Activated CD4-positive, alpha-beta T cell treated with anti-CD3 and anti-CD28 coated beads, Interleukin-2, Interleukin-4, amounts not matched to agents 100 ng/mL and 50 ng/mL, durations not matched to agents 16 hours and 8 hours (primary cell): ENCODE measurements at places on chromosomes 12 and 14.

- DNase-seq: no peak
These were observed 17.7 kb downstream of the WNT5B start for GRCh38 chr12:1646569-1647284.

DNA sequence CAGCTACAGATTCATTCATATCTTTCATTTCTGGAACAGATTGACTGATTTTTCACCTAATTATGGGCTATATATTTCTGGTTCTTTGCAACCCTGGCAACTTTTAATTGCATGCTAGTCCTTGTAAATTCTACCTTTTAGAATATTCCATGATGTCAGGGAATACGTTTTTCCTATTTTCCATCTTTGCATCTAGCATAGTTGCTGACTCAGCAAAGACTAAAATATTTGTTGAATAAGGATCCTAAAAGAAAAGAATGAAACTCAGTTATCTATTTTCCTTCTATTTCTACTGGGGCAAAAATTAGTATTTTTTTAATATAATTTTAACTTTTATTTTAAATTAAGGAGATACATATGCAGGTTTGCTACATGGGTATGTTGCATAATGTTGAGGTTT, 438.3 kb downstream of the GXYLT1 start:
- DNase-seq: no peak

DNA sequence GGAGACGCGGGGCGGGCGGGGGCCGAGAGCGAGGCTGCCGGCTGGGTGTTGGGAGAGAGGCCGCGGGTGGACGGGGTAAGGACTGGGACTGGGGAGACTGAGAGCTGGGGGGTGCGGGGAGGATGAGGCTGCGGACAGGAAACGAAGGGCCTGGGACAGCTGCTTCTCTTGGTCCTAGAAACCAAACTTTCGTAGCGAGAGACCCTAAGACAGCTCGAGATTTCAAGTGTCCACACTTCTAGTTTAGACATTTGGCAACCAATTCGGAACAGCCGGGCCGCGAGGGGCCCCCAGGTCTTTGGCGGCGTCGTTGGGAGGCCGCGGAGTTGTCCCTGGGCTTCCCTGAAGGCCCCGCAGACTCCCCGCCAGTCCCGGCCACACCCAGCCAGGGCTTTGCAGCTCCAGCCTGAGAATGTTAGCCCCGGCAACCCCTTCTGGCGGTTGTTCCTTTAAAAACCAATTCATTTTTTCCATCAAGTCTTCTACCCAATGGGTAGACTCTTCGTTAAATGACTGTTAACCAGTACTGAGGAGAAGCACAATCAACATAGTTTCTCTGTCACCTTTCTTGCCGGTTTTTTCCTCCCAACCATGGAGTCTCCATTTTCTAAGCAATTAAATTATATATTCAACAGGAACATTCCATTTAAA, 11.5 kb downstream of the NKX2-1 start:
- DNase-seq: no peak

DNA sequence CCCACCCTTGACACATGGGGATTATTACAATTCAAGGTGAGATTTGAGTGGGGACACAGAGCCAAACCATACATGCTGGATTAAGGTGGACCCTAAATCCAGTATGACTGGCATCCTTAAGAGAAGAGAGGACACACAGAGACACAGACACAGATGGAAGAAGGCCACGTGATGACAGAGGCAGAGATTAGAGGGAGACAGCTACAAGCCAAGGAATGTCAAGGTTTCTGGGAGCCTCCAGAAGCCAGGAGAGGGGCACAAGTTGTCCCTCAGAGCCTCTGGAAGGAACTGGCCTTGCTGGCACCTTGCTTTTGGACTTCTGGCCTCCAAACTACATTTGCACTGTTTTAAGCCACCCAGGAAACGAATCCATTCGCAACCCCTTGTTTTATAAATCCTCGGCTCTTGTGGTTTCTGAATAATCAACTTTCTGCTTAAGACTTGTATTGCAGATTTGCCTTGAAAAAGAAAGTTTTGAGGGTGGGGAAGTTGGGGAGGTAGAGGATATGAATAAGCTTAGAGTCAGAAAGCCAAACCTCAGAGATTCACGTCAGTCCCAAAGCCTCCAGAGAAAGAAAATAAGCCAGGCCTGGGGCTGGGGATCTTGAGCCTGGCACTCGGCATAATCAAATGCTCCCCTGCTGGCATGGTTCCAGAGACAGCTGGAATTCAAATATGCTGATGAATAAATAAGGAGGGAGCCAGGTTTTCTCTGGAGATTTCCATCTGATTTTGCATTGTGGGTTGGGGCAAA, 224.2 kb upstream of the PWP1 start:
- no peak for DNase-seq

DNA sequence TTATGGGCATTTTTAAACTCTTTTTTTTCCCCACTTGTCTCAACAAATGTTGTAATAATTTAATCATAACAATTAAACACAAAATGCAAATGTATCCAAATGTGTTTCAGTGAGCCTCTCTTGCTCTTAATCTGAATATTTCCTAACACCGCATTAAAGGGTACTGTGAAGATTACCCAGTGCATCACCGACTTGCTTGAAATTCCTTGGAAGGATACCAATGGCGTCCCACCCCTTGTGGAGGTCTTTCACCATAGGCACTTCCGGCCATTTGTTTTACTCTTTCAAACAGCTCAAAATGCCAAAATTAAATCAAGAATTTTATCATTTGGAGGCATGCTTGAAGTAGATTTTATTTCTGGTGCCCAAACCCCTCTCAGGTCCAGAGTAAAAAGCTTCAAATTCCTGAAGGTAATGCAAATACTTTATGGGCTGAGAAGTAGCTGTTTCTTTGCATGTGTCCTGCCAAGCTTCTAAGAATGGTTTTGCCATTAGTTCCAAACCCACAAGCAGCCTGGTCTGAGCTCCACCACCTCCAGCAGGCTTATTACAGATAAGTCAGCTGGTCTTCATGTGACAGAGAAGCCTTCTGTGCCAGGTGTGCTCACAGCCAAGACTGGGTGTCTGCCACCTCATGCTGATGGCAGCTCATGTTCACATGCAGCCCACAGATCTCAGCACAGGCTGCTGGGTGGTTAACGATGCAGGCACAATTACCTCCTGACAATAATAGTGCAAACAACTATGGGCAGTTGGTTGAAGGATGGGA, 16.4 kb upstream of the NUDT4 start:
- no peak for DNase-seq

DNA sequence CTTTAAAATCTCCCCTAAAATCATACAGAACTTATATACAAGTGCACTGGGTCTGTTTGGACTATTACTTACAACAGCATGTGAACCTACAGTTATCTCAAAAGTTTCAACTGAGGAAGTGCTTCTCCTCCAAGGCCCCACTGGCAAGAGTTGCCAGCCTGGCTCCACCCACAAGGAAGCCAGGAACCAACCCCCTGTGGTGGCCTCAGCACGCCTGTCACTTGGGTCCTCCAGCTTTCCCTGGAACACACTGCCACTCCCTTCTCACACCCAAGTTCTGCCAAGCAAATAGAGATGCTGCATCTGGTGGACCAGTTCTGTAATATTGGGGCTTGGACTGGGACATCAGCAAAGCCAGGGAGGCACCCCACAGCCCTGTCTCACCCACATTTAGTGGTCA, 115.4 kb downstream of the GCH1 start:
- no peak for DNase-seq

GRCh38 chr12:96210376-96211055, 16.3 kb downstream of the ELK3 start:
- peak; percentile 55 for DNase-seq

DNA sequence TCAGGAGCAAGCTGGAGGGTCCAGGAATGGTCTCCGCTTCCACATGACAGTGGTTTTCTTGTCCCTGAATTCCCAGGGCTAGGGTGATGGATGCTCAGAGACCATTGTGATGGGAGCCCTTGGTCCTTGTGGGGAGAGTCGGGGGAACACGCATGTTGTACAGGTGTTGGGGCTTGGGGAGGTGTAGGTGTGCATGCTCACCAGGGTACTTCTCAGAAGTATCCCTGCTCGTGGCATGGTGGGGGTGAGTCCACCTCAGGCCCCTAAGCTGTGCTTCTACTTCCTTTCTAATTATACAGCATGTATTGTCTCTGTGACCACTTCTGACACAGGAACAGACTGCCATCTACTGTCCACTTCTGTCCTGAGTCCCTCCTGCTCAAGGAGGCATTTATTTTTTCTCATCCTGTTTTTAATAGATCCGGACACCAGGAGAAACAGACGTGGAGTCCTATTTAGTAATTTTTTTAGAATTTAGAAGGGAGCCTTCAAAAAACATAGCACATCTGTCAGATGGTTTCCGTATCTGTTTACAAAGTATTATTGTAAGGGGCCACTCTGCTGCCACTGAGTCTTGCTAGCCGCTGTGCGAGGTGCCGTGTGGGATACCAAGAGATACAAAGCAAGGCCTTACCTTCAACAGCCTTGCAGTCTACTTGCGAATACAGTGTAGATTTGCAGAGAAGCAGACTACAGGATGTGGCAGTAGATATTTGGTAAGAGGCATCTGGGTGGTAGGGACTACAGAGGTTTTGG, 10.5 kb downstream of the NTF3 start:
- no peak for DNase-seq

GRCh38 chr14:41385797-41386196, 220.9 kb upstream of the LRFN5 start:
- DNase-seq: no peak

GRCh38 chr12:118368821-118369220, 3.9 kb downstream of the TAOK3 start:
- DNase-seq: no peak
